ENCODE measurements at places on chromosomes 7 and 10.

DNA sequence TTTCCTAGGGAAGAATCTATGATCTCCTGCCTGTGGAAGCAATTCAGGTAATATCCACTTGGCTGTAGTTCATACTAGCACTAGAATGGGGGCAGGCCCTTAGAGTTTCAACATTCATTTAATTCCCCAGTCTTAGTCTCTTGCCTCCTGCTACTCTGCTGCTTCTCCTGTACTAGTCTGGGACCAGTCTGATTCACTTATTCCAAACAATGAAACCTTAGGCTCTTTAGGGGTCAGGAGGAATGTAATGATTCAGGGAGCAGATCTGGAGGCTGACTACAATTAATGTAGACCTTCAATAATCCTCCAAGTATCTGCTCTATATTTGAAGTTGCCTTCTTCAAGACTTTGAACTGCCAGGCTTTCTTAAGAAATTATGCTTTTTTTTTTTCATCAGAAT, 101.8 kb downstream of the GNAT3 start:
- DNase-seq = no peak

DNA sequence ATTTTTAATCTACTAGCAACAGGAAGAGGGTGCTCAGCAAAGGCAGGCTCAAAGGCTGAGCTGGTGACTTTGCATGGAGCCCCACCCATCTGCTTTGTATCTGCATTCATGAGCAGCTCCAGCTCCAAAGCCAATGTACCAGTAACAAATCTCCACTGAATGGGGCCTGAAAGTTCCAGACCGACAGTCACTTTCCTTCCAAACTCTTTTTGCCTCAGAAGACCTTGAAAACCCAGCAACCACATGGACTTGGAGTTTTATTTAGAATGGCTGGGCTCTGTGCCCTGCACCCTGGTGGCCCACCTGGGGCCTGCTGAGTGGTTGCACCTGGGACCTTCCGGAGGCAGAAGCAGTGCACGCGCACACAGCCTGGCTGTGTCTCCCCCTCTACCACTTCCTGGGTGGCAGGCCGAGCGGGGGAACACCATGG, 195.0 kb upstream of the PLXNA4 start:
- no peak for DNase-seq

DNA sequence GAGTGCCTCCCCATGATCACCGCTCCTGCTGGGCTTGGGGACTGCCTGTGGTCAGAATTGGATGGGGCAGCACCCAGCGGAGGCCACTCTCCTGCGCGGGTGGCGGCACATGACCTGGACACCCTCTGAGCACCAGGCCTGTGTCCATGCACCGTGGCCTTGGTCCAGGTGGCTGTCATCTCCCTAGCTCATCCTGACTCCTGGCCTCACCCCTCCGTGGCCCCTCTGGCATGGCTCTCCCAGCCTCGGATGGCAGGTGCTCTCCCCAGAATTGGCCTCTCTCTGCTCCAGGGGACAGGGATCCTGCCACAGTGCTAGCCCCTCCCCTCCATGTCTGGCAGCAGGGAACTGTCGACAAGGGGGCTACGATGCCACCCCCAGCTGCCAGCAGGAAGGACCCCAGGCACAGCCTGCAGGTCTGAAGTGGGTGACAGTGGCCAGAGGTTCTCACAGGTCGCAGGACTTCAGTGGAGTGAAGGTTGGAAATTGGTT, 37.2 kb upstream of the BTBD16 start:
- no peak for DNase-seq

DNA sequence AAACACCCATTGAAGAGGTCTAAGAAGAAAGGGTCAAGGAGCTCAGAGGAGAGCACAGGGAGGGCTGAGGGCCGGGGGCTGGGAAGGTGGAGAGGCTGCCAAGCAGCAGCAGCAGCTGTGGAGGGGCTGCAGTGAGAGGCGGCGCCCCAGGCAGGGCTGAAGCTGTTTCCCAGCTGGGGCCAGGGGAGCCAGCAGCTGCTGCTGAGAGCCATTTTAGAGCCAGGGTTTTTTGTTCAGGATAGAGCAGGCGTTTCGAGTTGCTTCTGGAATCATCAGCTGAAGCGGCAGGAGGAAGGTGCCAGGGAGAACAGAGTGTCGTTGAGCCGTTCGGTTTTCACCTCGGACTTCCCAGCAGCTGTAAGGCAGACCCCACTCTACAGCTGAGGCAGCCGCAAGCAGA, 62.7 kb downstream of the LANCL2 start:
- no peak for DNase-seq

DNA sequence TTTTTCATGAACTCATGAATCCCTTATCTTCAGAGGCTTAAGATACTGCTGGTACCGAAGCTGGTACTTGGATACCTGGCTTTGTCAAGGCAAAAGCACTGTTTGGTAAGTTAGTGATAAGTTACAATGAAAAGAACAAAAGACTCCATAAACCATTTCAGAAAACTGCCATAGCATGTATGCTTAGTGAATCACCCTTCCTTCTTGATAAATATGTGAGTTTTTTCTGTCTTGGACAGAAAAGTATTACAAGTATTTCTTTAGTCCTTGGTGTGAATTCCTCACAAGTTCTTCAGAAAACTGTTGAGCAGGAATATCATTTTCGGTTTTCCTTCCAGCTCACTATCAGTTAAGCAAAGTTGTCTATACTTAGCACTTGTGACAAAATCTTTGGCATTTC, 25.6 kb downstream of the PUS7 start:
- no peak for DNase-seq

GRCh38 chr10:59336632-59337031, 25.7 kb downstream of the FAM13C start:
- DNase-seq = no peak

DNA sequence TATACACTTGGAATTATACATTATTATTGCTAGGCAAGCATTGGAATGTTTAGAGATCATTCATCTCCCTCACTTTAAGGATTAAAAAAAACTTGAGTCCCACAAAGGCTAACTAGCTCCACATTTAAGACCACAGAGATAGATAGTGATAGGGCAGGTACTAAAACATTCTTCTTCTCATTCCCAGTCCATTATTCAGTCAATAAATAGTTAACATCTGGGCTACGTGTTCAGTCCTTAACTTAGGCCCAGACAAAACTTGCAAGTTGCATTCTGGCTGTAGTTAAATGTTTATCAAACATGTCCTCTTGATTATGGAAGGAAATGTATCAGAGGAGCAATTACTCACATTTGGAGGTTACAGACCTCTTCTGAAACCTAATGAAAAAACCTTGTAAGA, 2.4 kb downstream of the GNG11 start:
- DNase-seq = no peak

- no peak for DNase-seq
Observed at GRCh38 chr10:86019141-86019540, 347.5 kb downstream of the GRID1 start.

DNA sequence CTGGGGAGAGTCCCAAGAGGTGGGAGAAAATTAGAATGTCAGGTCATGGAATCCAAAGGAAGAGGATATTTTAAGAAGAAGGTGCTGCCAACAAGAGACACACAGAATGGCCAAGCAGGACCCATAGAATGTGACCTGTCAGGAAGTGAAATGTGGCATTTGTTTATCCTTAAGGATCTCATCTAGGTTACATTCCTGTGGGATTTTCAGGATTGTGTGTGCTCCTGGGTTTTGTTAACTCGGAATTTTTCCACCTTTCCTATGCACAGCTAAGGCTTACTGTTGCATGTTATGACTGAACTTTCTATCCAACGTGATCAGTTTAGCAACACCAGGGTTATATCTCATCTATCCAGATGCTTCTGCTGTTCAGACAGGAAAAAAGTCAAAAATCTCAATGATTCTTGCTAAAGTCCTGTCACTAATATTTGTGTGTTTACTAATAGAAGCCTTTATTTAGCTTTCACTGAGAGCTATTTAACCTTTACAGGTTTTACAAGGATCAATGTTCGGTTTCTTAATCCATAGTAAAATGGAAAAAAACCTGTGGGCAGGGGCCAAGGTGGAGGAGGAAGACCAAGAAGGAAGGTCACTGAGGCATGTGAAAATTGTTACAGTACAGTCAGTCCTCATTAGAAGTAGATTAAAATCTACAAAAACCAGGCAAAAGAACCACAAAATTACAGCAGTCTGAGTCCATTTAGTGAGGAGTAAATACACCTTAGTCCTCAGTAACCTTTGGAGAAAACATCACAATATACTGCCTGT, 437.8 kb upstream of the NPVF start:
- no peak for DNase-seq

- no peak for DNase-seq
Observed at GRCh38 chr10:27635290-27635689, 110.3 kb downstream of the MKX start.

DNA sequence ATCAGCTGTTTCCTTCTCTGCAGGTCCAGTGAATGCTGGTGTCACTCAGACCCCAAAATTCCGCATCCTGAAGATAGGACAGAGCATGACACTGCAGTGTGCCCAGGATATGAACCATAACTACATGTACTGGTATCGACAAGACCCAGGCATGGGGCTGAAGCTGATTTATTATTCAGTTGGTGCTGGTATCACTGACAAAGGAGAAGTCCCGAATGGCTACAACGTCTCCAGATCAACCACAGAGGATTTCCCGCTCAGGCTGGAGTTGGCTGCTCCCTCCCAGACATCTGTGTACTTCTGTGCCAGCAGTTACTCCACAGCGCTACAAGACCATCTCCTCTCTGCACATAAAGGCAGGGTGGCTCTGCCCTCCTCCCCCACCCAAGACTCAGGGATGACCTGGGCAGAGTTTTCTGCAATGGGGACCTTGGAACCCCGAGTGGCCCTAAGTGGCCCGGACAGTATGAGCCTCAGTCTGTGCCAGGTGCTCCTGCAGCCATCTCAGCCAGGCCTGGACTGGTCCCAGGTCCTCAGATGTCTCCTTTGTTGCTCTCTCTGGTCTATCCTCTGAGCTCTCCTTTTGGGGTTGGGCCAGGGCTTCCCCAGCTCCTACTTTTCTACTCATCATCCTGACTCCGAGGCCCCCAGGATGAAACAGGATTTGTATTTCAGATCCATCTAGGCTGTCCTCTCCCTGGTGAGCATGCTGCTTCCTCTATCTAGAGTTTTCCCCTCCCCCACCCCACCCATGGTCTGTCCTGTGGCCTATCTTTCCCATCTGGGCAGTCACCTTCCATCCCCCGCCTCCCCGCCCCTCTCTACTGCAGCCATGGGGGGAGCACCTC, 212.1 kb upstream of the PRSS58 start:
- DNase-seq = no peak

GRCh38 chr10:75070476-75070875, 41.0 kb upstream of the SAMD8 start:
- DNase-seq = no peak

DNA sequence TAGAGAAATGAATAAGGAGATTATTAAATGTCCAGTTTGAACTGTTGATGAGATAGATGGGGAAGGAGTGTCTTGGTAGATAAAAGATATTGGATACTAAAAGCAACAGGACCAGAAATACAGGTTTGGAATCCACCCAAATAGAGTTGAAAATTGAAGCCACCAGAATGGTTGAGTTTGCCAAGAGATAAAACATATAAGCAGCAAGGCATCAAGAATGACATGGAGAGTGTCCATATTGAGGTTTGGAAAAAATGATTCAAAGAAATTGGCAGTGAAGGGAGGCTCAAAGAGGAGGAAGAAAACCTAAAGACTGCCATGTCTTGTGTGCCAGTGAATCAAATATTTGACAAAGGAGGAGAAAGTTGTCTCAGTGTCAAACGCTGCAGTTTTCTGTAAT, 24.2 kb downstream of the CFAP69 start:
- no peak for DNase-seq

DNA sequence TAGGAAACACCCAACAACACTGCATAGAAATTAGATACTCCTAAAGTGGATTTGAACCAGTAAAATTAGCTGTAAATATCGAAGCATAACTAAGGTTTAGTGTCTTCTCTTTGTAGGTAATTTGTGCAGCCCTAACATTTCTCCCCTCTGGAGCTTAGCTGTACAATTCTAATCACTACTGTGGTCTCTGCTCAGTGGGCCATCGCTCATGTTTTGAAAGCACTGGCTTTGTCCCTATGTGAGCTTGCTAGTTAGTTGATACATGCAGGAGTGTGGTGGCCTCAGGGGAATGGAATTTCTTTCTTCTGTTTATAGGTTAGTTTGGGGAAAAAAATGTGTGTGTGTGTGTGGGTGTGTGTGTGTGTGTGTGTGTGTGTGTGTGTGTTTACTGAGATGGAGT, 373.1 kb downstream of the DPP6 start:
- DNase-seq = no peak

DNA sequence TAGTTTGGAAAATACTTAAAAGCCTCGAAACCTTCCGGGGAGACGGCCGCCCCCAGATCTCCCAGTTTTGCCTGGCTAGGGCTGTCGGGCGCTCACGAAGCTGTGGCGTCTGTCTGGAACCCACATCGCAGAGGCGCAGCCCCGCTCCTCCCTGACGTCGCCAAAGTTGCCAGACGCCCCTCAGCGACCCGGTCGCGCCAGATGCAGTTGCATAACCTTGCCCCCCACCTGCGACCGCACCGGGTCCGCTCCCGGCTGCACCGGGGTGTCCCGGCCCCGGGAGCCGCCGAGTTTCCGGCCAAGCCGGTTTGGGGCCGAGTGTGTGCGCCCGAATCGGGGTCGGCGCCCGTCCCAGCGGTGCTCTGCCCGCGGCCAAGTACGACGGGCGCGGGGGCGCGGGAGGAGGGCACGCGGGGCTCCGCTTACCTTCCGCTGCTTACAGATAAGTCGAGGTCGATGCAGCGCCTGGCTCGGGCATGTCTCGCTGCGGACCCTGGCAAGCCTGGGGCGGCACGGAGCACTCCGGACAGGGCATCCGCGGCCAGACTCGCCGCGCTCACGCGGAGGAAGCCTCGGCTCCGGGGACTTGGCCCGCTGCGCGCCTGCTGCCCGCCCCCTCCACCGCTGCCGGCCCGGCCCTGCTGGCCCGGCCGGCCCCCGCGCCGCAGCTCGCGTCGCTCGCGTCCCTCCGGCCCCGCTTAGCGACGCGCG, 665 bp downstream of the INSYN2A start:
- no peak for DNase-seq

DNA sequence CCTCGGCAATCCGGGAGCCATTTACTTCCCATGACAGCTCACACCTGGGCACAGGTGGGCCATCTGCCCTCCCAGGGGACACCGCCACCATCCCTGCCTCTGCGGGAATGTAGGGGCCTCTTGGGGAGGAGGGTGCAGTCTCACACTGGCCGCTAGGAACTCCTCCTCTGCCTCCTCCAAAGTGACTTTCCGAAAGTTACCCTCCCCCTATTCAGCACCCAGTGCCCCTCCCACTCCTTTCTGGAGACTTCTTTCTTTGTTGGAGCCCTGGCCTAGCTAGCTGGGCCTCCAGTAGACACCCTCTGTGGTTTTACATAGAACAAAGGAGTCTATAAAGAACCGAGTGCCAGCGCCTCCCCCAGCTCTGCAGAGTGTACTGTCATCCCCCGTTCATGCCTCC, 45.8 kb upstream of the MNX1 start:
- DNase-seq = no peak

DNA sequence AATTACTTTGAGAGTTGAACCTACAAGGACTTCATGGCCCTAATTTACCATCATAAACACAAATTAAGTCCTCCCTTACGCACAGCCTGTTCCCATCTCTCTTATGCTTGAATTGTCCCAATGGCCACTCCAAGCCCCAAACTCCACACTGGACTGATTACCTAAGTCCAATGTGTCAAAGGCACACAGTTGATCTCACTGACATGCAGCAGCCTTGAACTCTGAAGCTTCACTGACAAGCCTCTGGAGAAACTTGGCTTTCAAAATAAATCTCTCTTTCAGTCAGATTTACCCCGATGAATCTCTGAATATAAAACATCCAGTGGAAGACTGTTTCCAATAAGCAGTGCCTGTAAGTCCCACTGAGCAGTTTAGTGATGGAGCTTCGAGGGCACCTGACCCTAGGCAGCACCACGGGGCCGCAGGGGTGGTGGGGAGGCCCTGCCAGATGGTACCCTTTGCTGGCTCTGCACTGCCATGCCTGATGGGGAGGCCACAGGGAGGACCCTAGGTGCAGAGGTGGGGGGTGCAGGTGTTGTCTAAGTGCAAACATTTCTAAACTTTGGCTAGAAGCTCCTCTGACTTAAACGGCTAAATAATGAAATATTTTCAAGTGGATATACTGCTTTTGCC, 3.3 kb upstream of the MAT1A start:
- no peak for DNase-seq

Measured in hematopoietic multipotent progenitor cell treated with erythropoietin and hydrocortisone succinate and interleukin-3 and kit ligand, for 17 days (in vitro differentiated cells).